ENCODE measurements at places on chromosomes 4 and X.

DNA sequence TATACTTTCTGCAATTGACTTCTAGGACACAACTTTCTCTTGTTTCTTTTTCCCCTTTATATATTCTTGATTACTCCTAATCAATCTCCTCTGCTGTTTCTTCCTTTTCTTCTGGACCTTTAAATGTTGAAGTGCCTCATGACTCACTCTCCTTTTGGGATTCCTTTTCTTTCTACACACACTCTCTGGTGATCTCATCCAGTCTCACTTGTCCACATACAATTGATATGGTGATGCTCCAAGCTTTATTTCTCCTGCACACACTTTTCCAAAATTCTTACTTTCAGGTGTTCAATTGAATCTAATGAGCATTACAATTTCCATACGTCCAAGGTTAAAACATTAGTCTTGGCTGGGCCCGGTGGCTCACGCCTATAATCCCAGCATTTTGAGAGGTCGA is 794.8 kb upstream of the EPHA5 start:
- DNase-seq, result no peak

DNA sequence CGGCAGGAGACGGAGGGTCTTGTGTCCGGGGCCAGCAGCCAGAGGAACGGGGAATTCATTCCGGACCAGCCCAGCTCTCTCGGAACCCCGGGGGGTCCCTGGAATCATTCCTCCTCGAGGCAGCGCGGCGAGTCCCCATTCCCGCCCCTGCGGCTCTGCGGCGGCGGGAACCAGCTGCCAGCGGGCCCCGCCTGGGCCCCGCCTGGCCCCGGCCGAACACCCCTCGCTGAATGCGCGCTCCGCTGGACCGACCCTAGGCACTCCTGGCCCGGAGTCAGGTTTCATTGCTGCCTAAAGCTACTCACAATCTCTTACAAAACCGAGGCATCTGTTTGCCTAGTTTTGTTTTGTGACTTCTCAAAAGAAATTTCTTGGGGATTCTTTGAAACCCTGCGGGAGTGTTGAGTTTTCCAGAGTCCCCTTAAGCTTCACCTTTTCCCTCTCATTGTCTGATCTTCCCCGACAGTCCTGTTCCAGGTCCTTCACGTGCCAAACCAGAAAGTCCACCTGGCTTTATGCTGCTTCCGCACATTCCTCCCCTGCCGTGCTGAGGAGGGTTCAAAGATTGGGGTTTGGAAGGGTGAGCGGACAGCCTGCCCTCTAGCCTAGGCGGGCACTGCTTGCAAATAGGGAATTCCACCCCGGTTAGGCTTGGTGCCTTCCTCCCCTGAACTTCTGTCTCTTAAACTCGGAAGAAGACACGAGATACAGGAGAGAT is 789 bp downstream of the ARHGAP10 start:
- DNase-seq, result no peak

DNA sequence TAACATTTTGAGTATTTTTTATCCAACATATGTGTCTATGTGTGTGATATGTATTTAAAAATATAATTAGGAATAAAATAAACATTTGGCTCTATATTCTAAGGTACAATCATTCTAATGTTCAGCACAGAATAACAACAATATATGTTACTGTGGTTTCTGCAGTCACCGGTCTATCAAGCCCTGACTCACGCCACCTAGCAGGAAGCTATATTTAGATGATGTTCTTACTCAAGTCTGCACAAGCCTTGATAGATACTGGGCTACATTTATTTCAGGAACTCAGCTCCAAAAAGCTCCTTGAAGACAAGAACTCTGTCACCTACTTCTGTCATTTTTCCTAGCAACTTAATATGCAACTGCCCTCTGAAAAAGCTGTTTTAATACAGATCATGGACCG is 152.0 kb upstream of the FTHL17 start:
- no peak for DNase-seq

- DNase-seq, result no peak
Observed at GRCh38 chr4:182179105-182179504, 64.1 kb upstream of the TENM3 start.

DNA sequence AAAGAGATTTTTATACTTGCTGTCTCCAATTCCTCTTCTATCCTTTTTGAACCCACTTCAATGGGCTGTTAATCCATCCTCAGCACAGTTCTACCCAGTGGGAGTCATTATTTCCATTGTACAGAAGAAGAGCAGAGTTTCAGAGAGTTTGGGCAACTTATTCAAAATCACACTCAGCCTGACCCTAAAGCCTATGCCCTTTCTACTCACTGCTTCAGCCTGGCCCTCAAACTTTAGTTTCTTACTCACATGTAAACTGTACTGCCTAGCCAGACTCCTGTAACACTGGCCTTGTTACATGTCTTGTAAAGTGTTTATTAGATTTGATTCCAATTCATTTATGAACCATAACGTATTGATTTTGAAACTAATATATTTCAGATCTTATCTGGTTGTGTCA is 25.1 kb upstream of the USO1 start:
- DNase-seq, result no peak

DNA sequence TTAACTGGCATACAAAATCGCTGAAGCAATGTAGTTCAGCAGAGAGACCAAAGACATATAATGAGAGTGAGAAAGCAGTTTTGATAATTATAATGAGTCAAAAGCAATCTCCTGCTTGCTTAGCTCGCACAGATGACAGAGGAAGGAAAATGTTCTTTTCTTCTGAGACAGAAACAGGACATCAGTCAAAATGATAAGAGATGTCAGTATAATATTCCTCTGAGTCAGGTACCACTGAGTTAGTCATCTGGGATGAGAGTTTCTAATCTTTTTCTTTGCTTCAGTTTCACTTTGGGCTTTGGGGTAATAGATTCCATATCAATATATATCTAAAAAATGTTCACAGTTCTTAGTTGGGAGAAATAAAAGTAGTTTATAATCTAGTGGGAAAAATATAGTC is 387.2 kb downstream of the PCDH7 start:
- no peak for DNase-seq

- DNase-seq, result no peak
Observed at GRCh38 chrX:97268182-97268680, 384.5 kb downstream of the RPA4 start.

DNA sequence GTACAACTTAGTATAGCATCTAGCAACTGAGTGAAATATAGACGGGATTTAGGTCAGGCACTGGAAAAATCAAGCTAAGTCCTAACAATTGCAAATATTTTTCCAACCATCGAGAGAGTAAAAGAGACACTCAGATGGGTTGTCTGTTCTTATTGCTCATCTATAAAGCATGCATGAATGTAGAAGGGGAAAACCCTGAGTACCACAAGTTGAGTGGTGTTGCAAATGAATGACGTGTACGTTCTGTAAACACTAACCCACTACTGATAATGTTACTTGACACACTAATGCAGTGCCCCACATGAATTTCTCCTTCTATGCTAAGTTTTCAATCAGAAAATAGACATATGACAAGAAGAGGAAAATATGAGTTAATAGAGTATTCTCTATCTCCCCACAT is 211.2 kb downstream of the COX18 start:
- no peak for DNase-seq

GRCh38 chr4:121217351-121217750 is 53.2 kb upstream of the TNIP3 start:
- DNase-seq, result no peak

DNA sequence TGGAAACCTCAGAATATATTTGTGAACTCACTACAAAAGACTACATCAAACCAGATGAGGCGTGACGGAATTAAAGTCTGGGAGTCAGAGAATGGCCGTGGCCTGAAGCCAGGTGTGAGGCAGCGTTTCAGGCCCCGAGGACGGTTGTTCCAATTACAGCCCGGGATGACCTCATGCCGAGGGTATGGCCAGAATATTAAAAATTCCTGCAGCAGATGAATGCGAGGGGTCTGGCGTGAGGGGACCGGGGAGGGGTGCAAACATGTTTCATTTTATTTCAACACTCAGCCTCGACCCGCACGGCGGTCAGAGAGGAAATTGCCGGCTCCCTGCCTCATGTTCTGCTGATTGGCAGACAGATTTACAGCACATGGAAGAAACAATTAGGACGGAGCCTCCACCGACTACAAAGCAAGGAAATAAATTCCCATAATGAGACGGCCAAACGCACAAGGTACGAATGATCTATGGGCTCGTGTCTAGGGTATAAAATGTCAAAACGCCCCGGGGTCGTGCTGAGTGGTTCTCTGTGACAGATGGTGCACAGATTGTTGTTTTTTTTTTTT is 289.7 kb downstream of the SHOX start:
- no peak for DNase-seq

- DNase-seq, result no peak
Observed at GRCh38 chr4:22947851-22948250, 255.1 kb downstream of the GBA3 start.

DNA sequence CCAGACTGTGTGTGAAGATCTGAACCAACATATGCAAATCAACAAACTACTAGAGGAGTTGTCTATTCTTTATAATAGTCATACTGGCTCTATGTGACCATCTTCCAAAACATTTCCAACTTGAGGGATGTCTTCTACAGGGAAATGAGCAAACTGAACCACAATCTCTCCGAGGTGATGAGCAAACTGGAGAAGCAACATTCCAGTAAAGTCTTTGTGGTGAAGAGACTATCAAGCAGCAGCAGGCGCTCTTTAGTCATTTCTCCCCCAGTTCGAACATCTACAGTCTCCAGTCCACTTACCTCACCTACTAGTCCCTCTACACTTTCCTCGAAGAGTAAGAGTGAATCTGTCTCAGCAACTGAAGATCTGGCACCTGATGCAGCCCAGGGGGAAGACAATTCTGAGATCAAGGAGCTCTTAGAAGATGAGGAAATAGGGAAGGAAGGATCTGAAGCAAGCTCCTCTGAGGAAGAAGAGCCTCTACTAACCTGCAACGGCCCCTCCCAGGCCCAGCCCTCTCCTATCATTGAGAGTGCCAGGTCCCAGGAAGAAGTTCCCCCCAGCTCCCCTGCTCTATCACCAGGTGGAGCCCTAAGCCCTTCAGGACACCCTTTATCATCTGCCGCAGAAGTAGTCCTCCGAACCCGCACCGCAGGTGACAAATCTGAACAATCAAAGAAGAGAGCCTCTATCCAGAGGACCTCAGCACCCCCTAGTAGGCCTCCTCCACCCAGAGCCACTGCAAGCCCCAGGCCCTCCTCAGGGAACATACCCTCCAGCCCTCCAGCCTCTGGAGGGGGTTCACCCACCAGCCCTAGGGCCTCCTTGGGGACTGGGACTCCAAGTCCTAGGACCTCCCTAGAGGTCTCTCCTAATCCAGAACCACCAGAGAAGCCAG is 98.1 kb downstream of the HNRNPD start:
- DNase-seq, result no peak

- no peak for DNase-seq
Observed at GRCh38 chr4:61011051-61011450, 189.1 kb upstream of the ADGRL3 start.

- no peak for DNase-seq
Observed at GRCh38 chr4:176340871-176341685, 21.3 kb downstream of the SPCS3 start.

DNA sequence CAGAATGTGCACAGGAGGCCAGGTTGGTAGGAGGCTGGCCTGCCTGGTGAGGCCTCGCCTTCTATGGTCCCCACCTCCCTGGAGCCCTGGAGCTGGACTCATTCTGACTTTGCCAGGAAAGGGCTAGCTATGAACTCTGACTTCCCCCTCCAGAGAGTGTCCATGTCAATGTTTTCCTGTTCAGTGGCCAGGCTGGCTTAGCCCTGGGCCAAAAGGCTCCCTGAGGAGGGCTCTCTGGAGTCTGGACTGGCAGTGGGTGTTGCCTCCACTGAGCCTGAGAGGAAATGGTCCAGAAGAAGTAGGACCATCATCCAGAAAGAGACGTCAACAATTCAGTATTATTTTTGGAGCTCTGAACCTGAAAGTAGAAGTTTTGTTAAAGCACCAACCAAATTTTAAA is 178.7 kb downstream of the CHIC2 start:
- no peak for DNase-seq

GRCh38 chr4:120228086-120228485 is 161.4 kb upstream of the MAD2L1 start:
- DNase-seq, result no peak

DNA sequence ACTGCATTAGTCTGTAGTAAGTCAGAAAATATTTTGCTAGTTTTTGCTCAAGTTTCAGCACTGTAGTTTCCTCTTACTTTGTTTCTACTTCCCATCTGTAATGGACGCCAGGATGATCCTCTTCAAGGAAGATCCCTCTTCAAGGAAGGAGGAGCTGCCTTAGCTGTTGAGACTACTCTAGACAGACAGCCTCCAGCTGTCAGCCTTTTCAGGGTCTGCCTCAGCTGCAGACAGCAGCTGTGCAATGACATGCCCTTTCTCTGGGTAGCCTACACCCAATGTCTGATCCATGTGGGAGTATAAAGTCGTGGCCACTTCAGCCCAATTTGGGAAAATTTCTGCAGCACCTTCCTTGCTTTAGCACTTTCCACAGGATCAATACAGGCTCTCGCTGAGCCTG is 281.0 kb upstream of the MAOA start:
- no peak for DNase-seq

- DNase-seq, result no peak
Observed at GRCh38 chrX:7704205-7704604, 138.8 kb upstream of the VCX start.

DNA sequence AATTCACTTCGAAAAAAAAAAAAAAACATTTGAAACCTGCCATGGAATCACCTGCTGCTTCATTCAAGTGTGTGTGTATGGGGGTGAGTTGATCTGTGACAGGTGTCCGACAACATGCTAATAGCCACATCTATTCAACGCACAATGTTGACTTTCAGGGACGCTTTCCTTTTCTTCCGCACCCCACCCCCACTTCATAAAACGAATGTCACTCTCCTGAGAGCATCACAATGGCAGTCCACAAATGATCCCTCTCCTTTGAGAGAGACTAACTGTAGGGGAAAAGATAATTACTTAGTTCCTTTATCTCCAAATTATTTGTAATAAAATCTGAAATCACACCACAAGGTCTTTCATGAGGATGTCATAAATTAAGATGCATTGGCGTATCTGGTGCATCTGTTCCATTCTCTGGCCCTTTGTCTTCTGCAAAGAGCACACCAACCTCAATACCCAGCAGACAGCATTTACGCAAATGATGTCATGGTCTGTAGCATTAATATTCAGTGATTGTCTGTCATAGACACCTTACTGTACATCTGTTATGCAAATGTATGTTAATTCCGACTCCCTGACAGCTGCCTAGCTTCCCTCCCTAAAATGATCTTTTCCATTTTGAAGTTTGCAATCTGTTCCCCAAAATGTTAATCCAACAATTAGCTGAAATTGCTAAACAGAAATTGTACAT is 640.0 kb upstream of the BOD1L1 start:
- DNase-seq, result no peak

- no peak for DNase-seq
Observed at GRCh38 chr4:79357365-79357764, 31.5 kb upstream of the NAA11 start.

DNA sequence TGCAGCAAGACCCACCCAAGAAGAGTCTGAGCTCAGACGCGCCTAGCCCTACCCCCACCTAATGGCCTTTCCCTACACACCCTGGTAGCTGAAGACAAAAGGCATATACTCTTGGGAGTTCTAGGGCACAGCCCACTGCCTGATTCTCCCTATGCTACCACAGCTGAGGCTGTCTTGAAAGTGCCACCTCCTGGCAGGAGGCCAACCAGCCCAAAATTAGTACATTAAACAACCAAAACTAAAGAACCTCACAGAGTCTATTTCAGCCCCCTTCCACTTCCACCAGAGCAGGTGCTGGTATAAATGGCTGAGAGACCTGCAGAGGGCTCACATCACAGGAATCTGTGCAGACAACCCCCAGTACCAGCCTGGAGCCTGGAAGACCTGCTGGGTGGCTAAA is 119.1 kb downstream of the HMGN5 start:
- no peak for DNase-seq

- DNase-seq, result no peak
Observed at GRCh38 chr4:2785613-2786012, 7.3 kb upstream of the SH3BP2 start.

GRCh38 chr4:154164931-154165839 is 326.4 kb downstream of the DCHS2 start:
- DNase-seq, result no peak

Measured in stimulated activated CD8-positive, alpha-beta memory T cell treated with anti-CD3 and anti-CD28 coated beads, Interleukin-2, amount 100 ng/mL, for 1 hour (primary cell).